ENCODE measurements at places on chromosomes 2 and 18.

GRCh38 chr2:226176283-226176984 is 623.2 kb downstream of the IRS1 start:
- DNase-seq: no peak

DNA sequence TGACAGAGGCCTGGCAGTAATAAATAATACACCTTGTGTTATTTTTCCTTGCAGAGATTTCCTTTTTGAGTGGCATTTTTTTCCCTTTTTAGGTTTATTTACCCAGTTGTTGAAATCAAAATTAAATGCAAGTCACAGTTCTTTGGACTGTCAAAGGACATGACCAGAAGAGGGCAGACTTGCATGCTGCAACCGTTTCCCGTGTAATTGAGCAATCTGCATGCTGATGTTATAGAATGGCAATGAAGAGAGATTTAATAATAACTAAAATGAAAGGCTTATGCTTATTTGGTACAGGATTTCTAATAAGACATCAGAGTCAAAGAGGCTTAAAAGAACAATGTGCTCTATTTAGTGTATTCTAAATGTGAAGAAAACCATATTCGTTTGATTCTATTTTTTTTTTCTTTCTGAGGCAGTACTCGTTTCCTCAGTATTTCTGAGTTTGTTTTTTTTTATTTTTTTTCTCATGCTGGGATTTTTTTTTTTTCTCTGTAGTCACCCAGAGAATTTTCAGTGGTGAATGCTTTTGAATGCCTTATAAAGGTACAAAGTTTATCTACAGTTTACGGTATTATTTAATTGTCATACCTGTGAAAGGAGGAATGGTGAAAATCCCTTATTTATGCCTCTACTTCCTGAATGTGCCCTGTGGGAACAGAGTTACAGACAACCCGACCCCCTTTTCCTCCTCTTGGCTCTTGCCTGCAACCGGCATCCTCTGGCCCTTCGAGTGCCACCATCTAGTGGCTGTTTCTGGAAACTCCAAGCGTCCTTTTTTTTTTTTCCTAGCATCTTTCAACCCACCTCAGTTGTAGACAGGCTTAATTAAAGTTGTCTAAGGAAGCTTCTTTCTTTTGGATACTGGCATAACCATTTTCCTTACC is 368.5 kb downstream of the LRRTM1 start:
- no peak for DNase-seq

- DNase-seq: no peak
These were observed 252.4 kb downstream of the PLCL1 start for GRCh38 chr2:198056836-198057235.

DNA sequence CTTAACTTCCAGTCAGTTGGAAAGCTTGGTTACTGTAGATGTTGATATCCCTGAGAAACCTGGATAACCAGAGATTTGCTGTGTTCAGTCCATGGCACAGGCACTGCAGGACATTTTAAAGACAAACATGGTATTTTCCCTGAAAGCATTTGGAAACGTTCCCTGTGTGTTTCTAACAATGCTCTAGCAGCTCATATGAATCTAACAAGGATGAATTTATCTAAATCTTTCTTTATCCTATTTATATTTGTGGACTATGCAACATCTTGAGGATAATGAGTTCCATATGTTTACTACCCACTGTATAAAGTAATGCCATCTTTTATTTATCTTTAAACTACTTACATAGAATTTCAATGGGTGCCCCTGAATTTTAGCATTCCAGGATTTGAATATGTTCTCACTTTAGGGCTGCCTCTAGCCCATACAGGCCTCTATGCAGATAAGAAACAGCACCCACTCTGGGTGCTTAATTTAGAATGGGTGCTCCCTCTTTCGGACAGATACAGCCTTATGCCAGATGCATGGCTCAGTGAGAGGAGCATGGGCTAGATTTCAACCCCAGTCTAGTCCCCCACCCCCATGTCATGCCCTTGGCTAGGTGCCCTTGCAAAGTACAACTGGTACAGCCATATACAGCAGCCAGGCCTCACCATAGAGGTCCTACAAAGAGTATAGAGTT is 50.6 kb upstream of the NEMP2 start:
- DNase-seq: no peak

GRCh38 chr2:30298302-30298701 is 67.0 kb downstream of the LBH start:
- DNase-seq: no peak

DNA sequence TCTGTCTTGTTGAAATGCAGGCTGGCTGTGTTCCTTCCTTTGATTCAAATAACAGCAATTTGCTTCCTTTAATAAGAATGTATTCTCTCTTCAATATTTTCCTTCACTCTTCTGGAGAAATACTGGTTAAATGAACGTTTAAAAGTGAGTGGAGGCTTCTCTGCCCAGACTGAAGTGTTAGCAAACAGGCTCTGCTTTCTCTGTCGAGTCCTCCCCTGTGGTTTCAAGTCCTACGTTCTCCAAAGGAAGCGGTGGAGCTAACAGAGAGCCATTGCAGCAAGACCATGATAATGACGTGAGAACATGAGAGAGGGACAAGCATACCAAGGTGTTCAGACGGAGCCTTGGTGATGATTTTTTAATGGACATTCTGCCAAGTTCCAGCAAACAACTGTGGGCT is 26.2 kb upstream of the PID1 start:
- DNase-seq: no peak

Measured in thoracic aorta (tissue), 2 donors.